Nephron progenitor cell (in vitro differentiated cells): ENCODE measurements at places on chromosomes 5 and 9.
A peak's percentile ranks its signal among the peaks of the same experiment; 100 is the strongest.

- no peak for DNase-seq
Measured at GRCh38 chr9:32735476-32735875, 47.9 kb upstream of the TMEM215 start.

GRCh38 chr5:31770132-31770720 is 131.3 kb downstream of the PDZD2 start:
- DNase-seq = no peak

DNA sequence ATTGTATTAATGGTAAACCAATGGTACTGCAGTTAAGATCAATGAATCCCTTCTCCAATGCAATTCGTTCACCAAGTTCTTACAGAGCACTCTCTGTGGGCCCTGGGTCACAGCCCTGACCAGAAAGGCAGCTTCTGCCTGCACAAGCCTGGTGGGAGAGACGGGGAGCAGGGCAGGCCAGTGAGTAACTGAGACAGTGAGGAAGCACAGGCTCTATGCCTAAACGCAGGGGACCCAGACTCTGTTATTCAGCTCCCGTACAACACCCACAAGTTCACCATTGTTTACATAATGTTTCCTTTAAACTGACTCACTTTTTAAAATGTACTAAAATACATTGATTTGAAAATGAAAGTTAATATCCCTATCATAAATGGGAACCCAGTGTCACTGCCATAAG is 40.5 kb upstream of the CTSL start:
- DNase-seq = no peak

- DNase-seq = peak; percentile 98
Measured at GRCh38 chr9:34048727-34049629, at the start of gene UBAP2. Gene UBAP2, minus strand, starts transcription at chr9:34048887. Its CDS starts 31,739 bp downstream, at chr9:34017148.

DNA sequence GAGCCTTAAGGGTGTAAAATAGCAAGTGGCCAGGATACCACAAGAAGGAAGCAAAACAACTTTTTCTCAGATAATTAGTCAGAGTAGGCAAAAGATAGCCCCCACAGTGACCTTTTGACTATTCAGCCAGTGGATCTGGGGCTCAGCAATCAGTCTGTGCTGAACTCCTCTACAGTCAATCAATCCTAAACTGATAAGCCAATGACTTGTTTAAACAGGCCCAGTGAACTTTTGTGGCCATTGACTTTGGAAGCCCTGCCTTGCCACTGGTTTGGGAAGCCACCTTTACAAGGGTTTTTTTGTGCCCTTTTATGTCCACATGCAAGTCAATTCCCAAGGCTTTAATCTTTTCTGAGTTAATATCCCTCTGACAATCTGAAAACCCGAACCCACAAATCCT is 1565.0 kb upstream of the WWC1 start:
- no peak for DNase-seq

DNA sequence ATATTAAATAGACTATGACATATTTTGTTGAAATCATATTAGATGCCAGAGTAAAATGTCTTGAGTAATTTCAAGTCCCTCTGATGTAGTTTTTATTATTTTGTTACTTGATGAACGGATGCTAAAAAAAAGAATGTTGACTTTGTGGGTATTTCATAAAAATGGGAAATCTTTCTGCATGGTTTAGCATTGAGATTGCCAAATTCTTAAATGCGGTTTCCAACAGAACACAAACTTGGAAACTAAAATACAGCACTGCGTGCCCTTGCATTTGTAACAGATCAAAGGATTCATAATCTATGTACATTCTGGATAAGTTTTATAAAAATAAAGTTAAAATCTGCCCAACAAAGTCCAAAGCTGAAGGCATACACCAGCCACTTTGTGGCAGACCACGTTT is 425.5 kb upstream of the DAB2 start:
- no peak for DNase-seq

DNA sequence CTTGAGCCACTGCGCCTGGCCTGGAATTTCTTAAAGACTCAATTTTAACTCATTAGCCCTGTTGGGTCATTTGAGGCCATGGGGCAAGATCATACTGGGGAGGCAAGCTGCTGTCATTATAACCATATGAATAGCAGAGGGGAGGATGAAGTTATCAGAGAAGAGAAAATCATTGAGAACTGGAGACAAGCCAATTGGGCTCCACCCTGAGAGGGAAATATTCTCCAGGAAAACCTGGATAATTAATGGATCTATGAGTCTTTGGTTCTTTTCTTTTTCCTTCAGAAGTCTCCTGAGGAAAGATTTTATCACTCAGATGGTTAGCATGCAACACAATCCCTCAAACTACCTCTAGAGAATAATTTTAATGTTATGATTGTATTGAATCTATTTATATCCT is 569.6 kb upstream of the TUSC1 start:
- no peak for DNase-seq

DNA sequence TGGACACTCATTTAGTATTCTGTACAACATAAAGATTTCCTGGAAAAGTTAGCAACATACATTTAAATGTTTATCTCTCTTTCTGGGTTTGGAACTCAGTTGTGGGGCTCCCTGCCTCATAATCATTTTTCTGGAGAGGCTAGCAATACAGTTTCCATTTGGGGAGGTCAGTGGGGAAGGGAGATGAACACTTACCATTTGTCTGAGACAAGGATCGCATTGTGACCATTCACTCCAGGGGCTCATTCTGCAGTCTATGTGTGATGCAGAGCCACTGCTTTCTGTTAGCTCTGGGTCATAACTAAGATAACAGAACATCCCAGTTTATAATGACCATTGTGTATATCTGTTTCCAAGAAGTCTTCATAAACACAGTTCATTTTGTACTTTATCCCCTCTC is 22.4 kb downstream of the C9 start:
- no peak for DNase-seq

DNA sequence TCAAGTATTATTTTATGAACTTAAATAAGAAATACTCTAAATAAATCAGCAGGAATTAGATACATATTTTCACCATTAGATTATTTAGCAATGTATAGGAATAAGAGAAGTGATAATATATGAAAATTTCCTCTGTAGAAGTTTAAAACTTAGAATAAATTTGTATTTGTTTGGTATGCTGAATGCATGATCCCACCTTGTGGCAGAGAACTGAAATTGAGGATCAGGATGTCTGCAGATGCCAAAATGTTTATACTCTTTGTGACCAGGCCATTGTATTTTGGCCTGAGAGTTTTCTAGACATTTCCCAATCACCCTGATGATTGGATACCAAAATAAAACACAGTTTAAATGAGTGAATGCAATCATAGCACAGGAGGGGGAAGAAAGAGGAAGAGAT is 6.3 kb downstream of the TYRP1 start:
- no peak for DNase-seq

- no peak for DNase-seq
Measured at GRCh38 chr5:93589829-93590215, 6.8 kb downstream of the NR2F1 start.

- DNase-seq = no peak
Measured at GRCh38 chr5:160697281-160697680, 154.7 kb downstream of the ATP10B start.

- no peak for DNase-seq
Measured at GRCh38 chr5:123814801-123815470, 303.0 kb downstream of the CSNK1G3 start.

DNA sequence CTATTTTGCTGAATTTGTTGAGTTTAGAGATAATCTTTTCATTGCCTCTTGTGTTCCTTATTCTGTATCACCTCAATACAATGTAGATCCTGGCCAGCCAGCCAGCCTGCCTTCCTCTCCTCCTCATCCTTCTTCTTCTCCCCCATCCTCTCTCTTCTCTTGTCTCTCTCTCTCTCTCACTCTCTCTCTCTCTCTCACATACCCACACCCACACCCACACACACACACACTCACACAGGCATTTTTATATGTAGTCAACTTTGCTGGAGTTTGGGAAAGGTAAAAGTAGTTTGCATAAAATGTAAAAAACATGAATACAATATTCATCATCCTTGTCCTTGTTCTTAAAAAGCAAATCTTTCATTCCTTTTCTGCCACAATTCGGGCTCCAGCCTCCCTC is 60.5 kb downstream of the ZFAND5 start:
- DNase-seq = no peak

DNA sequence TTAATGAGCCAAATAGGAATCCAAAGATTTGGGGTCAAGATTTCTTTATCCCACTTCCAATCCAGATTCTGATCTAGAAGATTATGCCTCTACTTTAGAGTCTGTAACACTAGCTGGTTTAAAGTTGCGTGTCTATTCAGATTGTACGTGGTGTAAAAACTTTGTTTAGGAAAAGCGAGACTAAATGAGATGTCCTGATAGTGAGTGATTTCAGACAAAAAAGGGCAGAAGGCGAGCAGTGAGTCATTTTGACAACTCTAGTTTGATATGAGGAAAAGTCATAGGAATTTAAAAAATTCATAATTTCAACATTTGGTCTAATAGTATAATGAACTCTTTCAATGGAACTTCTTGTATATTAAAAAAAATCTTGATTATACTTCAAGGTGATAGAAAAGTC is 119.6 kb upstream of the KLF9 start:
- no peak for DNase-seq

GRCh38 chr5:27020973-27021372 is 17.4 kb downstream of the CDH9 start:
- no peak for DNase-seq

DNA sequence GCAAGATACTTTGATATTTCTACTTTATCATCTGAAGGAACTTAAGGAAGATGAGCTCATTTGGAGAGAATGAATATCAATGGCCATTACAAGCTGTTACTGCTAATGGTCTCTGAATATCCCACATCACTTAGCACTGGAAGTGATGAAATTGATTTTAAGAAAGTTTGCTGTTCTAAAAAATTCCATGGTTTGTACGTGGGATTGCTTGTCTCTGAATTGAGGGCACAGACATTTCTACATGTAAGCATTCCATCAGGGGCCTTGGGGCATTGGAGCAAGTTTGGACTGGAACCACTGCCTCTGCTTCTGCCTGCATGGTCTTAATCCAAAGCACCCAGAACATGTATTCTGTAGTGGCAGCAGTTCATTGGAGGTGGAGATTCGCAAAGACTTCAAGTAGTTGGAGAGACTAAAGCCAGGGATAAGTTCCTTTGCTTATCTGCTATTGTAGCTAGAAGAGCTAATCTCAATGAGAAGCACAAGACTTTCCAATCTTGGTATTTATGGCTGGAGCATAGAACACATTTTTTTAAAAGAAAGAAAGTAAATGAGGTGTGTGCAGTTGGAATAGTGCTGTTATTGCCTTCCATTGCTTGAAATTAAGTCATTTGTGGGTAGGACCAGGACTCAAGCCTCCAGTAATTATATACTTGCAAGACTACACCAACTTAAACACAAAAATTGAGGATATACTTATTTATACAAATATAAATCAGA is 424.2 kb downstream of the SPATA31D1 start:
- no peak for DNase-seq

DNA sequence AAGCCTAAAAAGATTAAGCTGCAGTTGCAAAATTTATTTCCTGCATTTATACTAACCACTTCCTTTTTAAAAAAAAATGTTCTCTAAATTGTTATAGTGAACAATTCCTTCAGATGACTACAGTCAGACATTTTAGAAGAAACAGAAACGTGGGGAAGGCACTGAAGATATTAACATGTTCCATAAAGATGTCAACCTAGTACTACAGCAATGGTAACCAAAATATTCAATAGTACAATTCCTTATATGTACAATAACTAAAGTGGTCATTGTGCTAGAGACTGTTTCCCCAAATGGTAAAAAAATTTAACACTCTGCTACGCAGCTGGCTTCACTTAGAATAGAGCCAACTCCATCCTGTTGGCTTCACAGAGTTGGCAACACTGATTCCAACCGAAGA is 97.7 kb downstream of the FNBP1 start:
- DNase-seq = no peak

GRCh38 chr5:135171336-135171735 is 137.3 kb upstream of the PITX1 start:
- DNase-seq = no peak

DNA sequence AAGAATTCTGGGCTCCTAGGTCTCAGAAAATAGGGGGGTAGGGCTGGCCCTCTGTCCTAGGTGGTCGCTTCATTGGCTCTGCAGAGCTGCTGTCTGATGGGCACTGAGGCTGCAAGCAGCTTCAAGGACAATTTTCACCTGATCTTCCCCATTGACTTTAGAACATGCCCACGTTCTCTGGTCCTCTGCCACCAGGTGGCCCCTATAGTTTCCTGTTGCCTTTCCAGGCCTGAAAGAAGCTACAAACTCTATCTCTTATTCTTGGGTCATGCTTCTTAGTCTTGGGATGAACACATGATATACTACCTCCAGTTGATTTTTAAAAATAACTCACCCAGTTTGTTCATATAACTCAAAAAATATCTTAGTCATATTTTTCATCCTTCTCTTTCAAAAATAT is 26.3 kb downstream of the SPZ1 start:
- DNase-seq = peak; percentile 7

GRCh38 chr9:109320742-109321448 is at the start of gene EPB41L4B:
Gene EPB41L4B, minus strand, starts transcription at chr9:109321059. Its CDS starts 613 bp downstream, at chr9:109320446.
- peak; percentile 96 for DNase-seq

DNA sequence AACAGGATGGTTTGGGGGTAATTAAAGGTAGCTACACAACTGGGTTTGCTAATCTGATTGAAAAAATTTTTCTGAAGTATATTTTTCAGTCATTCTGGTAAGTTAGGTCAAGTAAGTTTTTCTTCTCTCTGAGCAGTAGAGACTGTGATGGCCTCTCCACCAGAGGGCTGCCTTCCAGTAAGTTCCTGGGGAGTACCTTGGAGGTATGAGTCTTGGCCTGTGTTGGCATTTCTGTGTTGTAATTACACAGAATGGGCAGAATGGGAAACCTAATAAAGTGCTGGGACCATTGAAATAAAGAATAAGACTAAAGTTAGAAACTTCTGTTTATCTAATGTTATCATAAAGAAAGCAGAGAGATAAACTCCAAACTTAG is 430.8 kb downstream of the ARHGEF28 start:
- no peak for DNase-seq

DNA sequence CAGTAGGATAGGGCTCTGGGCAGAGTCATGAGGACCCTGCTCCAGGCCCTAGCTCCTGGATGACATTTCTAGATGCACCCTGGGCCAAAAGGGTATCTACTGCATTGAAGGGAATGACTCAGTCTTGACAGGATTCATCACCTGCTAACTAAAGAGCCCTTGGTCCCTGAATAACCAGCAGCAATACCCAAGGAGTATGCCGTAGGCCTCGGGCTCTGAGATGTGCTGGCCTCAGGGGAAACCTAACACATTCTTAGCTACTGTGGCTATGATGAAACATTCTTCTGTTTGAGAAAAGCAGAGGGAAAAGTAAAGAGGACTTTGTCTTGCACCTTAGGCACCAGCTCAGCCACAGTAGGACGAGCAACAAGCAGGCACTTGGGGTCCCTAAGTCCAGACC is 89.5 kb upstream of the SLC1A1 start:
- DNase-seq = no peak

DNA sequence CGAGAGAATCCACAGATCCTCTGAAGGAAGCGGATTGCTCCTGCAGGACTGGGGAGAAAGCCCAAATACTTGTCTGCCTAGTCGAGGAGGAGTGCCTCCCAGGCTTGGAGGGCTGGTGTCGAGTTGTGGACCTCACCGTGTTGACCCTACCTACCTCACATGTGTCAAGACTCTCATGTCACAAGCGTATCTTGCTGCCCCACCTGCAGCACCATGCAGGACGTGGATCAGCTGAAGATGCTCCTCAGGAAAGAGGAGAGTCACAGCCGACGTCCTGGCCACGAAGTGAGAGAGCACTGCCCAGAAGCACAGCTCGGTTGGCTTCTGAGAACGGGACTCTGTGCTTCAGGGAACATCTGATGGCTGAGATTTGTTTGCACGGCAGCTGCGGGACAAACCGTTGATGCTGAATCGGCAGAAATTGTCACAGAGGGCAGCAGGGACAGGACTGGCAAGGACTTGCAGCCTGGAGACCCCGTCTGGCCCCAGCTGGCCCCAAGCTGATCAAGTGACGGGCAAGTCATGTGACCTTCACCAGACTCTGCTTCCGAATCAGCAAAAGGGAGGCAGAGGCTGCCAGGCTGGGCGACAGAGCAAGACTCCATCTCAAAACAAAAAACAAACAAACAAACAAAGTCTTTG is 119.1 kb upstream of the ITGA1 start:
- DNase-seq = no peak
